Uterus (tissue), 4 donors: ENCODE measurements at places on chromosomes 12 and 14. TPM values are rescaled to one million over a fixed set of nuclear protein-coding genes. Genes with fewer than 3 reads are reported as not detected.

IAPP gene
- total RNA-seq, result not detected

PARP2 gene
- total RNA-seq, result 11.0 TPM

RASAL1 gene
- not detected for total RNA-seq

HHIPL1 gene
- under 0.01 TPM for total RNA-seq

LRP1-AS gene
- not detected for total RNA-seq

UBC gene
- total RNA-seq, result 1,096 TPM

SIX4 gene
- total RNA-seq, result 9.7 TPM

SERPINA1 gene
- not detected for total RNA-seq

PLEKHG7 gene
- total RNA-seq, result not detected
